ENCODE measurements at places on chromosomes 2 and 18. TPM values are rescaled to one million over a fixed set of nuclear protein-coding genes. Genes with fewer than 3 reads are reported as not detected.

MC2R gene
- polyA plus RNA-seq = 0.09 TPM

DNA sequence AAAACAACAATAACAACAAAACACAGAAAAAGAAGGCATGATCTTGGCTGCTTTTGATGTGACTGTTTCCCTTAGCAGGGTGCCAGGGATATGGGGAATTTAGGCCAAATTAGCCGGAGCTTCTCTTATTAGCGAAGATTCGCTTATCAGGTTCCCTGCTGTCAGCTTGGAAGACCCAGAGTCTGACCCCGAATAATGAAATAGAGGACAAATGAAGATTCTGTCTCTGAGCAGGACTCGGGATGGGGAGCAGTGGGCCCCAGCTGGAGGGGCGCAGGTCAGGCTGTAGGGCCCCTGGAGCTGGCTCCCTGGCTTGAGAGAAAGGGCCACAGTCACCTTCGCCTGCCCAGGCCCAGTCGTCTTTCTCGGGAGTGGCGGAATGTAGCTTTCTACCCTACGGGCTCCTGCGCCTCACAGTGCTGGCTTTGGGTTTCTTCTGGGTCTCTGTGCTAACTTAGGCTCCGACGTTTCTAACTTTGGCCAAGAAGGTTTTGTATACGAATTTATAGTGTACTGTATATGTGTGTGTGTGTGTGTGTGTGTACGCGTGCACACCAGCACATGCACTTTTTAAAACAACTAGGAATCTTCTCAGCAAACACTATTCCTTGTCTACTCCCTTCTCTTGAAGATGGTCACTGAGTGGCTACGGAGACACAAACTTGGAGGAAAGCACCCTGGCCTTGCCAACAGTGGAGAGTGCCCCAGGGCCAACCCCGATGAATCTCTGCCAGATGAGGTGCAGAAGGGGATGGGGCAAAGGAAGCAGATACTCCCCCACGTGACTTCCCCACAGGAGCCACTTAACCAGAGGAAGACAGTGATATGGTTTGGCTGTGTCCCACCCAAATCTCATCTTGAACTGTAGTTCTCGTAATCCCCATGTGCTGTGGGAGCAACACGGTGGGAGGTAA is 195.6 kb upstream of the COPS8 start:
- DNase-seq = no peak

DNA sequence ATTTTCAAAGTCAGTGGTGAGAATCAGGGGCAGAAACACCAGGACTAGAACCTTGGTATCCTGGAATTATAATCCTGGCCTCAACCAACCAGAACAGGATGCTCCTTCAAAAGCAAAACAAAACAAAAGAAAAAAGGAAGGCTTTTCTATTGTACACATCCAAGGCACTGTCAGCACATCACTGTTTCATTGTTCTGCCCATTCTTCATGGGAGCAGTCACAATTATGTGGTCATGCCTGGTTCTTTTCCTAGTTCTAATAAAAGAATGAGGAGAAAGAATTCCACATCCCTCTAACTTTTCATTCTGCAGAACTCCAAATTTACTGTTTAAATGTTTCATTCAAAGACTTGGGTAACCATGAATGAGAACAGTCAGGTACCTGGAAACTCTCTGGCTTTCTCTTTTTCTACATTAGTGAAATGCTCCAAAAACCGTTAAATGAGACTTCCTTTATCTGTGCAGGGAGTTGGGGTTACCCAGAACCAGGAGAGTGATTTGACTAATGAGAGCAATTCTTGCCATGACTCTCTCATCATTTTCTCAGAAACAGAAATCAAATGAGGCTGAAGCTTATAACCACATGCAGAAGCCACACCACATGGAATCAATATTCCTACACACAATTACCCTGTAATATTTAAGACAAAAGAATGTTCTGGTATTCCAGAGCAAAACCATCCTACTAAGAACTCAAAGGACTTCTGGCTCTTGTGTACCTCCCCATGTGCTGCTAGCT is 110.9 kb upstream of the CCDC150 start:
- DNase-seq = no peak

DNA sequence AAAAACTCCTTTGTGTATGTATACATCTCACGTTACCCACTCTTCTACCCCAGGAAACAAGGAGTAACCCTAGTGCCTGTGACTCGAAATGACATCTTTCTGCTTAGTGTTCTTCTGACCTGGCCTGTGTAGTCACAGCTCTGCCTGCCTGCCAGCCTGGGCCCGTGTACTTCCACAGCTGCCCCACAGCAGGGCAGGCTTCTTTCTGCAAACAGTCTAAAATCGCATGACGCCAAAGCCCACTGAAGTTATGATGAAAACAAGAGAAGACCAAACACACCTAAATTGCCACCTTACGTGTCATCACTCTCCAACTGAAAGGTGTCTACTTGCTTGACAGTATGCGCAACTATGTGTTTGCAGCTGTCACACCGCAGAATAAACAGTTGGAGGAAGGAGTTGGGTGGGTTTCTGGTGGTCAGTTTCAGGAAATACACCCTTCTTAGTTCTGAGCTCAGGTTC is 1.5 kb downstream of the GAREM1 start:
- no peak for DNase-seq

DNA sequence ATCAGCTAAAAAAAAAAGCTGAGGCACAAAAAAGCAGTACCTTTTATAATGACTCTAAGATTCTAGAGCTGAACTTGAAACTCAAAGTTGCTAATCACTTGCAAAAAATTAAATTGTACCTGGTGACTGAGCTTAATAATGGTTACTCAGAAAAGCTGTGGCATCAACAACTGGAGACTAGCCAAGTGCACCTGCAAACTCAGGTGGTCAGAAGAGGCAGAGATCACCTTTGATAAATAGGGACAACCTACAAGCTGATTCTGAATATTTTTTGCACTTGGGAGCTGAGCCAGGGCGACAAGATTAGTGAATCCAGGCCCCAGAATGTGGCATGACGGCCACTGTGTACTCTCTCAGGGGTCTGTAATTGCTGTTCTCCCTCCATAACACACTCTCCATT is 3.0 kb downstream of the ABHD3 start:
- no peak for DNase-seq

EVX2 gene
- not detected for polyA plus RNA-seq

GRCh38 chr2:137151731-137152130 is 386.4 kb downstream of the THSD7B start:
- no peak for DNase-seq

FOXD4L1 gene
- 1.6 TPM for polyA plus RNA-seq

DNA sequence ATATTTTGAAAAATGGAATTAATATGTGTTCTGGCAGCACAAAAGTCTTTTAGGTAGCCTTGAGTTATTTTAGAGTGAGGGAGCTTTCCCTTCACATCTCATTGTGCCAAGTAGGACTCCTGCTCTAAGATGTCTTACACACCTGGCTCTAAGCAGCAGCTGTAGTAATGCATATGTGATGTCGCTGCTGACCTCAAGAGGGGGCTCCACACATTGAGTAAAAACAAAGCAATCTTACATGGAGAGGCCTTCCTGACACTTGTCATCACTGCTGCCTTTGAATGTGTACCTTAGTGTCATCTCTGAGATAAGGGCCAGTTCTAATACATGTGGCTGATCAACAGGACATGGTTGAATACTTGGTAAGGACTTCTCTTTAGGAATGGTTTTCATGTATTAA is 75.8 kb downstream of the ACTR3 start:
- DNase-seq = no peak
